ENCODE measurements at places on chromosomes 5 and 9. TPM values are rescaled to one million over a fixed set of nuclear protein-coding genes. Genes with fewer than 3 reads are reported as not detected.

DNA sequence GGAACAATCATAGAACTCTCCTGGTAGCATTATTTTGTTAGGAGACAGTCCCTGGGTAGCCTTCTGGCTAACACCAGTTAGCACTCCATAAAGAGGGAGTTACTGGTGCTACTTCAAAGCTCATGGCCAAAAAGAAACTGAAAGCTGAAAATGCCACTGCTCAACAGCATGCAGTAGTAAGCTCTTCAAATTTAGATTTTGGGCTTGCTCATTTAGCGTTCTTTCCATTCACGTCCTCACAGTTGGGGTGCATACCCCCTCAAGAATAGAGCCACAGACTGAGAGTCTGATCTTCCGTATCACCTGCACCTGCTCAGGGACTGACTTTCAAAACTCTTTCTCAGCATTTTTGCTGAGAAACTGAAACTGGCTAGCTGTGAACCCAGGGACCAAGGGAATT, 24.7 kb downstream of the NTRK2 start:
- no peak for DNase-seq

Gene EPB41L4B
- total RNA-seq: 15.9 TPM

DNA sequence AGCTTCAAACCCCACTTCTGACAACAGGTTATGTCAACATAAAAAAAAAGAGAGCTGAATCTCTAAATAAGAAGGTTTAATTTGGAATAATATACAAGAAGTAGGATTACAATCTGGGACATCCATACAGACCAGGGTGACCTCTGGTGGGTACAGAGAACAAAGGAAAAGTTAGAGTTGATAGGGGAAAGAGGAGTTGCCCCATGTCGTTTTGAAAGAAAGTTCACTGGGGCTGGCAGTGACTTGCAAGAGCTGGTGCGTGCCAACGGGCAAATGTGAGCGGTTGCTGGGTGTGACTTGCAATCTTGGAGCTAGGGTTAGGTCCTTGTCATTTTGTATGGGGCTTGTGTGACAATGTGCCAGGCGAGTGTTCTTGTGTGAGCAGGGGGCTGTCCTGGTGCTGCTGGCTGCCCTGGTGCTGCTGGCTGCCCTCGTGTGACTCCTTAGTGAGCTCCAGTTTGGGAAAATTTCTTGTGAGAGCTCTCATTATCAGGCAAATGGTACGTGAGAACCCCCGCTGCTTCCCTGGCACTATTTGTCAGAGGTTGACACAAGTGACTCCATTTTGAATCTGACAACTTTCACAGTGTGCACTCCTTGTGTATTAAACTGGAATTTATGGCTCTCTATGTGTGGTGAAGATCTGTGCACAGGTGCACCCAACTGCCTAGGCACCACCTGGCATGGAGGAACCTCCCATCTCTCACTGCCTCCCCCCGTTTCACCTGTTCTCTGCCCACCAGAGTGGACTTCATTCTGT, 69.8 kb downstream of the UBE2QL1 start:
- no peak for DNase-seq

DNA sequence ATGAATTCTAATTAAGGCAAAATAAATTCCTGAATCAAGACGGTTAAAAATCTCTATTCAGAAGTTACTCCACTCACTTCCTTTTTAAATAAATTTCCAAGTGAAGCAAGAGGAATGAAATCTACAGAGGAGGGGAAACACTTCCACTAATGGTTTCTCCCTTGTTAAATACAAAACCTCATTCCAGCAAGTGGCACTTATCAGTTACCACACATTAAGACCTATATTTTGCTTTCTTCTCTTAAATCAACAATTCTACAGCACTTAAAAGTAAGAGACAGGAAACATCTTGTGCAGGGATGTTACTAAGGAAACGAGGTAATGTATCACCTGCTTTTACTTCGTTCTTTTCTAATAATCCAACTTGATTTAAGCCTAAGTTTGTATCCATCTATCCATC, 172.6 kb downstream of the RAPGEF6 start:
- DNase-seq: no peak

DNA sequence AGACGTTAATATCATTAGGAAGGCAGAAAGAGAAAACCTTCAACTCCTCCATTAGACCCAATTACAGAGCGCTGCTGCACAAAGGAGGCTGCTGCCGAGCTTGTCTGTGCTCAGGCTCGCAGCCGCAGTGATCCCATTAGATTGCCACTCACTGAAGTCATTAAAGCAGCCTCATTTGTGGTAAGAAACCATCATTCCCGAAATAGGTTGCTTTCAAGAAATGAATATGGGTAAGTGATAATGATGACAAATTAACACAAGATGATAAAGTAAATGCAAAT, 137.2 kb downstream of the CAVIN4 start:
- DNase-seq: no peak

Gene C9
- total RNA-seq: not detected

Gene PPWD1
- total RNA-seq: 50.4 TPM

DNA sequence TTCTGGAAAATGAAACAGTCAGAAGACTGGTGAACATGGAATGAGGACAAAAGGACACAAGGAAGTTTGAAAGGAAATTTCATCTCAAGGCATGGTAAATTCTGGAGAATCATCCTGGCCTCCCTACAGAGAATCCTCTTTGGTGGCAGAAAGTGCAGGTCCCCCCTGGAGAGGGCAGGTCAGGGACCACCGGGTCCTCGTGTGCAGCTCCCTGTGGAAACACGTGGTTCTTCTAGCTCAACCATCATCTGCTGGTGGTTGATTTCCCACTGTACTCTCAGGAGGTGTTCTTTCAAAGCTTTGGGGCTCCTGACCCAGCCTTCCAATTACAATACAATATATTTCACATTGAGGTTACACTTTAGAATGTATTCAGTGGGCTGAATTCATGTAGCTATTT, 2.6 kb upstream of the GTF3C5 start:
- DNase-seq: no peak

- DNase-seq: no peak
Observed at GRCh38 chr5:91269198-91269597, 113.9 kb downstream of the ARRDC3 start.

GRCh38 chr9:77667151-77667550, 19.0 kb upstream of the GNA14 start:
- no peak for DNase-seq

GRCh38 chr9:77793849-77794248, 145.7 kb upstream of the GNA14 start:
- DNase-seq: no peak

Gene GAPT
- total RNA-seq: 0.44 TPM

Data from ureter (tissue), 1 donor.